Effector CD4-positive, alpha-beta T cell (primary cell): ENCODE measurements at places on chromosomes 3 and 15.

- DNase-seq, result no peak
These were observed 9.2 kb upstream of the NFKBIZ start for GRCh38 chr3:101840066-101840465.

- no peak for DNase-seq
These were observed 6.1 kb upstream of the HGD start for GRCh38 chr3:120688121-120688520.

DNA sequence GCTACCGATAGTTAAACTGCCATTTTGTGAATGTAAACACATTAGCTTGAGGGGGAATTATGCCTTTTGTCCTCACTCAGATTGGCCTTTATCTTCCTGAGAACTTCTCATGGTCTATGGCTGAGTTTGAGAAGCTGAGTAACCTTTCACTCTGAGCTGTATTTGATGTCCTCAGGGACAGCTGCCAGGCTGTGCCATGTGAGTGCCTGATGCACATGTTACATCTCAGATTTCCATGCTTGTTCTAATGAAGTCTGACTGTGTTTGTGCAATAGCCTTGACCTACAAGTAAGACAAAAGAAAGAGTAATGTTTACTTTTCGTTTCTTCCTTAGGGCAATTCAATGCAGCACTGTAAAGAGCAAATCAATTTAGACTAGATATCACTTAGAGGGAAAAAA is 44.1 kb upstream of the ARL6 start:
- DNase-seq, result no peak

GRCh38 chr3:36843065-36844051 is 79.0 kb upstream of the DCLK3 start:
- peak; percentile 21 for DNase-seq

GRCh38 chr15:100812802-100813201 is 66.8 kb upstream of the ALDH1A3 start:
- DNase-seq, result no peak

- DNase-seq, result no peak
These were observed 30.0 kb upstream of the SLC41A3 start for GRCh38 chr3:126113733-126114442.

- DNase-seq, result no peak
These were observed 10.1 kb downstream of the COL8A1 start for GRCh38 chr3:99648516-99648915.

- no peak for DNase-seq
These were observed 308.2 kb upstream of the RORA start for GRCh38 chr15:61537337-61537736.

- no peak for DNase-seq
These were observed 65.8 kb downstream of the MRPL46 start for GRCh38 chr15:88401251-88401995.

DNA sequence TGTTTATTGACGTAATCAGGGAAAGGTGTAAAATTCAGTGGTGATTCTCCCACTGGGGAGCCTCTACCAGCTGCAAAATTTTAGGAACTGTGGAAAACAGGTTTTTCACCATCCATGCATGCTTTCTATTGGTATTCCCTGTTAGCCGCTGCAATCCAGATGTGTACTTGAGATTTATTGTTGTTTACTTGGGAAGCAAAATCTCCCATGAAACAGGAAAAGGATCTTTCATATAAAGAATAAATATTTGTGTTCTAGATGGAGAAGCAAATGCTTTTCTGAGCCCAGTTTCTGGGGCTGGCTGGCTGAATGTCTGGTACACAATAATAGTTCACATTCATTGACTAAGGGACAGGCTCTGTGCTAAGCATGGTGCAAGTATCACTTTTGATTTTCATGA is 144.6 kb upstream of the RASGRP1 start:
- DNase-seq, result no peak

DNA sequence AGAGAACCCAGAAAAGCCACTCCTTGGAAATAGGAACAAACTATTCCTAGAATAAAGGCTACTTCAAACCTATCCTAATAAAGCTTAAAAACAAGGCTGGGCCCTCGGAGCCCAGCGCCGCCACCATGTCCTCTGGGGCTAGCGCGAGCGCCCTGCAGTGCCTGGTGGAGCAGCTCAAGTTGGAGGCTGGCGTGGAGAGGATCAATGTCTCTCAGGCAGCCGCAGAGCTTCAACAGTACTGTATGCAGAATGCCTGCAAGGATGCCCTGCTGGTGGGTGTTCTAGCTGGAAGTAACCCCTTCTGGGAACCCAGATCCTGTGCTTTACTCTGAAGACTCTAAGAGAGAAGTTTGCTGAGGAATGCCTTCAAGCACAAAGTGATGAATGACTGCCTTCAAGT is 63.2 kb downstream of the ADAM10 start:
- no peak for DNase-seq

- DNase-seq, result no peak
These were observed 773.5 kb downstream of the SQOR start for GRCh38 chr15:46408312-46408711.
